Stimulated activated CD4-positive, alpha-beta T cell treated with anti-CD3 and anti-CD28 coated beads, Interleukin-2, amount 100 ng/mL, for 48 hours (primary cell): ENCODE measurements at places on chromosomes 1 and 21.
A peak's percentile ranks its signal among the peaks of the same experiment; 100 is the strongest.

GRCh38 chr1:165419839-165420238, 25.1 kb downstream of the RXRG start:
- DNase-seq = no peak

GRCh38 chr1:1889847-1890505, 911 bp downstream of the GNB1 start:
- peak; percentile 21 for DNase-seq

GRCh38 chr1:248788327-248788726, 32.8 kb upstream of the LYPD8 start:
- DNase-seq = no peak

DNA sequence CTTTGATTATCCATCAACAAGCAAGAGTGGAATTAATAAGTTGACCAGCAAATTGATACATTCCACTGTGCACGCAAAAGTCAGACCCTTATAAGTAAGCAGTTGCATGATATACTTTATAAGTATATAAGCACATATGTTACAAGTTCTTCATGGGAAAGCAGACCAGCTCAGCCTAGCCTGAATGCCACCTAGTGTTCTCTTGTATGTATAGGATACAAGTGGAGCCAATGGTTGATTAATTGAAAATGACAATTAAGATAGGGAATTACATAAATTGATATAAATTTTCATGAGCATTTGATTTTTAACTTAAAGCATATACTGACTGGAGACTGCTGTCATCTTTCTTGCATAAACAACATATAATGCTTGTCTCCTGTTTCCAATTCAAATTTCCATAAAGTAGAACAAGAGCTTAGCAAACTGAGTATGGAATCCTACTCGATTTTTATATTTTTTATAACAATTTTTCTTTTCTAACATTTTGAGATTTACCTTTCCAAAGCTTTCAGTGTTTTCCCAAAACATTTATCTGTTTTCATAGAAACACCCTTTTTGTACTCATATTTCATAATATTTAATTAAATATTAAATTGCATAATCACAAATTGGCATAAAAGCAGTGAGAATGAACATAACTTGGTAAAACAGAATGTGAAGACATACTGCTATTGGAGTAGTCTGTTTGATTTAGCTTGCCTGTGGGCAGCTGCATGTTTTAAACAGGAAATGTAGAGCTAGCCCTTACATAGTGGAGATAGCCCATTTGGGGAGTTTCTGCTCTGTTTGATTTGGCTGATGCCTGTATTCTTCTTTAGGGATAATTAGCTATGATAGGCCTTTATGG, 62.8 kb downstream of the MAGI3 start:
- DNase-seq = no peak

DNA sequence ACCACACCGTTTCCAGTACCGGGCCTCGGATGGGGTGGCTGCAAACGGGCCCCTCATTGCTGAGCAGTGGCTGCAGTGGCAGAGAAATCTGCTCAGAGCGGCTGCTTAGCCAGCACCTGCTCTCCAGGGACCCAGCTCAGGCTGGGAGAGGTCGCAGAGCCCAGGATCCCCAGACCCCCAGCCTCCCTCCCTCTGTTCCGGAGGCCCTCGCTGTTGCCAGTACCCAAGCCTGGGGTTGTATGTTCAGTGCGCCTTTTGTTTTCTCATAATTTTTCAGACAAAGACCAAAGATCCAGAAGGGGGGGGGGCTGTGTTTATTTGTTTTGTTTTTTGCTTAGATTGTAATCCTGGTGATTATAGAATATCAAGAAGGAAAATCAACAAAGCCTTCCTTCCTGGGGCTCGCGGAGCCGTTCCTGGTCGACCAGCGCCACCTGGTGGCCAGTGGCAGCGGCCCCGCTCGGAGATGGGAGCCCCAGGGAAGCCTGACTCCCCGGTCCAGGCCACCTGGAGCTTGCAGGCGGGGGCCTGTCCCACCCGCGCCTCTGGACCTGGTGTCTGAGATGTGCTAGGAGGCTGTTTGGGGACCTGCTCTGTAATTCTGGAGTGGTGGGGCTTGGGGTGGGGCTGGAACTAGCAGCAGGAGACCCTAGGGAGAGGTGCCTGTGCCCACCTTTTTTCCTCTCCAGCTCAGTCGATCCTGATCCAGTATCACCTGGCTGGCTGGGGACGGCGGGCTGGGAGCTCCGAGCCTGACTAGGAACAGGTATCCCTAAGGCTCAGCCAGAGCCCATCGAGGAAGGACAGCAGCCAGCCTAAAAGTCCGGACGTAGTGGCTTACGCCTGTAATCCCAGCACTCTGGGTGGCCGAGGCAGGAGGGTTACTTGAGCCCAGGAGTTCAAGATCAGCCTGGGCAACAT, 123.9 kb upstream of the VAMP3 start:
- peak; percentile 81 for DNase-seq

DNA sequence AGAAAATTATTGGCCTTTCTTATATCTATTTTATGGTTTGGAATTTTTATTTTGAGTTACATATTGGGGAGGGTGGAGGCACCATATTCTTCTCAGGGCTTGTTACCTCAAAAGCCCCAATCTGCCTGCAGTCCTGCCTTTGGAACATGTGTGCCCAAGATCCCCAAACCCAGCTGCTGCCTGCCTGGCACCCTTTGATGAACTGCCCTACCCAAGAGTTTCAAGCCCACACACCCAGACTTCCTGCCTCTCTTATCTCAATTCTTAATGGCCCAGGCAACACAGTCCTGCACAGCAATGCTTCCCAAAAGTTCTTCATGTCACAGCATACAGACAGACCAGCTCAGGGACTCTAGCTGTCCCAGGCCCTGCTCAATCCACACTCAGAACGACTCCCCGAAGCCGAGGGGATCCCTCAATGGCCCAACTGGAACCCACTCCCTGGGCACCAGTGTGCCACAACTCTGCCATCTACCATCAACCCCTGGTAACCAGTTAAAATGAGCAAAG, 19.2 kb downstream of the OLFML2B start:
- no peak for DNase-seq

DNA sequence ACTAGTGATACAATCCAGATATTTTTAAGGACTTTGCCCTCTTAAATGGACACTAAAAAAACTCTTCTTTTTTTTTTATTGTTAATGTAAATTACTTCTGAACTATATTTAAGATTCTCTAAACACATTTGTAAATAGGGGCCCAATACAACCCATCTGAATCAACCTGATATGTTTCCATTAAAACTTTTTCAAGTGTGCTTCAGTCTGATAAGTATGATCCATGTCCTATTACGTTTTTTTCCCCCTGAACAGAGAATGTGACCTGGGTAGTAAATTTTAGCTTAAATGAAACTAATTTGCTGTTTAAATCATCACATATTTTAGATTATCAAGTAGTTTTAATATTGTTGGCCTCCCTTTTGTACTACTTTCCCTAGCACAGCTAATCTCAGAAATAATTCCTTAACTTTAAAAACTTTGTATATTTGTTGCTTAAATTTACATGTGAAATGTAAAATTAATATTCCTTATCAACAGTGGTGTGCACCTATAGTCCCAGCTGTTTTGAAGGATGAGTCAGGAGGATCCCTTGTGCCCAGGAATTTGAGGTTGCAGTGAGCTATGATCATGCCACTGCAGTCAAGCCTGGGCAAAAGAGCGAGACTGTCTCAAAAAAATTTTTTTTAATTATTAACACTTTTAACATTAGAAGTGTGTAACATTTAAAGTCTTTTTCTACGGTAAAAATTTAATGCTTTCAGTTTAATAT, 3.0 kb upstream of the PKN2 start:
- no peak for DNase-seq

- DNase-seq = no peak
Measured at GRCh38 chr1:89271341-89272015, 1.2 kb downstream of the GBP5 start.

- DNase-seq = no peak
Measured at GRCh38 chr21:45433301-45433700, 28.3 kb downstream of the COL18A1 start.

DNA sequence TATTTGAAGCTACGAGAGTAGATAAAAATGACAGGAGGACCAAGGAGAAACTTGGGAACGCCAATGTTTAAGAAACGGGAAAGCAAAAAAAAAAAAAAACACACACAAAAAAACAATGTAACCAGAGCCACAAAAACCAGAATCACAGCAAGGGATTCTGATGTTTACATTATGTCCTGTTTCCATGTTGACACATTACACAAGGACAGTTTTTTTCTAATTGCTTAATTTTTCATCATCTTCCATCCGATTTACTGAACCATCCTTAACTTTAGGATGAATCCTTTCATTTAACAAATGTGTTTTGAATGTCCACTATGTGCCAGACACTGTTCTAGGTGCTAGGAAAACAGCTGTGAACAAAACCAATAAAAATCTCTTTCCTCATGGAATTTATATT, 1.4 kb upstream of the BCL10 start:
- DNase-seq = no peak

- DNase-seq = no peak
Measured at GRCh38 chr1:166929911-166930310, 45.4 kb downstream of the ILDR2 start.

DNA sequence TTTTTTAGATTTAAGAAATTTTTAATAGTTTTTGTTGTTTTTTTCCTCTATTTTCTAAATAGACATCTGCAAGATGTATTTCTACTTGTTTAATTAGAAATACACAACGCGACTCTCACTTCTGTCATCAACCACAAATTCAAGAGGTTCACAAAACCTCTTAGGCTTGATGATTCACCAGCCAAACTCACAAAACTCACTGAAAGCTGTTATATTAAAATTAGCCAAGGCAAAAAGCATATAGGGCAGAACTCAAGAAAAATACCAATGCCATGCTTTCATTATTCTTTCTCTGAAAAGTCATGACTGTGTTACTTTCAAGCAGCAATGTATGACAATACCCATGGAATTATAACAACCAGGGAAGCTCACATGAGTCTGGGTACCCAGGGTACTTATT, 487.0 kb upstream of the RGS18 start:
- no peak for DNase-seq

GRCh38 chr1:31155216-31155806, 84.4 kb downstream of the NKAIN1 start:
- DNase-seq = peak; percentile 57

DNA sequence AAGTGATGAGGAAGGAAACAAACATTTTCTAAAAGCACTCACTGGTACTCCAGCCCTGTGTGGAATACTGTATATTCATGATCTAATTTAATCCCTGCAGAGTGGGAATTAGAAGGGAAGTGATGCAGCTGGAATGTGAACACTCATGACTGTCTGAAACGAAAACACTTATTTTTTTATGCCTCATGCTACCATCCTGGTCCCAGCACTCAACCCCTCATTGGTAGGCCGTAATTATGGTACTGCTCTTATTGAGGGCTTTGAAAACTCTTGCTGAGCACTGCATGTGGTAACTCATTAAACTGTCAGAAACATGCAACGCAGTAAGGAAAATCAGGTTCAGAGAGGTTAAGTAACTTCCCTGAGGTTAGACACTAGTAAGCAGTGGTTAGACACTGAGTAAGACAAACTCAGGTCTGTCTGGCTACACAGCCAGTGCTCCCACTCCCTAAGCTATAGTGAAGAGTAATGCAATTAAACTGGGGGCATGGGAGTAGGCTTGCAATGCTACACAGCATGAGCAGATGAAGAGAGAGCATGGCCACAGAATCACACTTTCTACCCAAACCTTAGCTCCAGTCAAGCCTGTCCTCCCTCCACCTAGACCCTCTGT, 17.3 kb upstream of the TNFSF4 start:
- DNase-seq = no peak

DNA sequence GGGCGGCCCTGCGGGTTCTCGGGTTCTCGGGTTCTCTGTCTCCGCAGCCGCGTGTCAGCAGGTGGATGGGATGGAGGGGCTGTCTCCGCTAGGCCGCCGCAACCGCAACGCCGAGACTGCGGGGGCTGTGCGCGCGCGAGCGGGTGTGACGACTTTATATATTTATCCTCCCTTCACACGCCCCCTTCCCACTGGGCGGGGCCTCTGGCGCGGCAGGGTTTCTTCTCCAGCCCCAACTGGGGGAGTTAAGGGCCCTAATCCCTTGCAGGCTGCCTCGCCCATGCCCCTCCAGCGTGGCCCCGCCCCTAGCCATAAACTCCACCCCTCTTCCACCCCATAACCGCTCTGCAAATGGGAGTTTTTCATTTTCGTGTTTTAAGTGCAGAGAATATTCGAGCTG, 3.4 kb downstream of the IGSF21 start:
- no peak for DNase-seq

- DNase-seq = peak; percentile 58
Measured at GRCh38 chr21:41816583-41817165, 49.8 kb upstream of the RIPK4 start.

DNA sequence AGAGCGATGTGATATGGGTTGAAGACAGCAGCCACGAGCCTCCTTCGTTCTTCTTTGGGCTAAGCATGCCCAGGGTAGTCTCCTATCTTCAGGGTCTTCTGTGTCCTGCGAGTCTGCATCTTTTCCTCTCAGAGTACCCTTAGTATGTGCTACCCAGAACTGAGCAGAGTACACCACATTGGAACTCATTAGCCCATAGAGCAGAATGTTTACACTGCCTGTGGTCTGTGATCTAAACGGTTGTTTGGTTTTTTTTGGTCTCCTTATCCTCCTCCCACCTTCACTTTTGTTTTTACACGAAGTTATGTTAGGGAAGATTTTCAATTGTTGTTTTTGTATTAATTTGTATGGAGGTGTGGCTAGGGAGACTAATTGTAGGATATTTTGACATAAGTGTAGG, 126.4 kb downstream of the NEK7 start:
- no peak for DNase-seq

DNA sequence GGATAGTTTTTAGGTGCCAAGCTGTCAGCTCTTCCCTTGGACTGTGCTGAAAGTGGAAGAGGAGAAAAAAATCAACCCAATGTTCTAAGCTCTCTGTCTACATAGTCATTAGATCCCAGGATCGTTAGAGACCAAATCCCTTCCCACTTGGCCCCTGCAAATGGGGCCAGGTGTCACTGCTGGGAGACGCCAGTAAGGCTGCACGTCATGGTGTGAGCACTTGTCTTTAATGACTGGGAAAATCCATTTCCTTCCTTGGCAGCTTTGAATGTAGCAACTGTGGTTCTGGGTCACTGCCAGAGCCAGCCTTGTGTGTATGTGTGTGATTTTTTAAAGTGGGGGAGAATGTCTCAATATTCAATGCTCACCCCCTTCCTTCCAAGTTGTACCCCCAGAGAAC, 59.9 kb downstream of the MAN1C1 start:
- no peak for DNase-seq
